ENCODE measurements at places on chromosomes 2 and 18.

DNA sequence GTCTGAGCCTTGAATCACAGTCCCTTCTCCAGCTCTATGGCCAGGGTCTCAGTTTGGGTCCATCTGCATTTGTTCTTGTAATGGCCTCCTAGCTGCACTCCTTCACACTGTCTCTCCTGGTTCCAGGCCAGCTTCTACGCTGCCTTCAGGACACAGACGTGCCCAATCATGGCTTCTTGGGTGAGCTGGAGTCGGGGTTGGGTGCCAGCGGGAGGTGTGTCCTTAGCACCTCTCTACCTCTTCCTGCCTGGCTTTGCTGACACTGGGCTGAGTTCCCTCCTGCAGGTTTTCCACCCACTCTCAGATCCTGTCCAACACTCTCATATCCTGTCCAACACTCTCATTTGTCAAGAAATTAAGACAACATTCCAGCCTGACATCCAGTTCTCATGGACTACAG, 9.6 kb downstream of the TRPM8 start:
- no peak for DNase-seq

- no peak for DNase-seq
These were observed 70.5 kb downstream of the CLHC1 start for GRCh38 chr2:55161295-55162210.

- DNase-seq: no peak
These were observed 154.4 kb upstream of the TWIST2 start for GRCh38 chr2:238693337-238694093.

GRCh38 chr2:21220930-21221329, 97.2 kb downstream of the TDRD15 start:
- no peak for DNase-seq

GRCh38 chr18:36809590-36810381, 19.0 kb downstream of the TPGS2 start:
- peak; percentile 84 for DNase-seq

- peak; percentile 73 for DNase-seq
These were observed 539 bp upstream of the MOB4 start for GRCh38 chr2:197515315-197515738.

GRCh38 chr2:15943378-15944280, 3.3 kb downstream of the MYCN start:
- DNase-seq: peak; percentile 71

DNA sequence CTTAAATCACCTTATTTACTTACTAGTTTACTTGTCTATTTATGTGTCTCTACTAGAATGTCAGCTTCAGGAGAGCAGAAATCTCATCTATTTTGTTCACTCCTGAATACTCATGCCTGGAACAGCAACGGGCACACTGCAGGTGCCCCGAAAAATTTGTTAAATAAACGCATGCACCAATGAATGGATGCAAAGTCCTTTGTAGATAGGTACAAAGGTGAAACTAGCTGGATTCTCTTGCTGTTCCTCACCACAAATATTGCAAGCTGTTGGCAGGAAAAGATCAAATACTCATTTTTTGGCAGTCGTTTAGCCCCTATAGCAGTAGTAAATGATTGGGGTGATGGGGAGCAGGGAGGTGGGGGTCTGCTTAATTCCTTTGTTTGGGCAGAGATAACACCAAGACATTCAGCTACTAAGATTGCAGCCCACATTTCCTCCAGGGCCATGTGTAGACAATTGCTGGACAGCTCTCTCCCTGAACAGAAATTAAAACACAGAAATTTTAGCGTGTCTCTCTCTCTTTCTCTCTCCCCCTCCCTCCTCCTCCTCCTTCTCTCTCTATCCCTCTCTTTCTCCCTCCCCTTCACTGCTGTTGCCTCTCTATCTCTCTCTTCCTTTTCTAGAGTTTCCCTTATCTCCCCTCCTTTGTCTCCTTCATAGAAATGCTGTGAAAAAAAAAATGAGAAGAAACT, 5.4 kb downstream of the MARCHF4 start:
- no peak for DNase-seq

- no peak for DNase-seq
These were observed 65.9 kb downstream of the BCL2 start for GRCh38 chr18:63253428-63254372.

DNA sequence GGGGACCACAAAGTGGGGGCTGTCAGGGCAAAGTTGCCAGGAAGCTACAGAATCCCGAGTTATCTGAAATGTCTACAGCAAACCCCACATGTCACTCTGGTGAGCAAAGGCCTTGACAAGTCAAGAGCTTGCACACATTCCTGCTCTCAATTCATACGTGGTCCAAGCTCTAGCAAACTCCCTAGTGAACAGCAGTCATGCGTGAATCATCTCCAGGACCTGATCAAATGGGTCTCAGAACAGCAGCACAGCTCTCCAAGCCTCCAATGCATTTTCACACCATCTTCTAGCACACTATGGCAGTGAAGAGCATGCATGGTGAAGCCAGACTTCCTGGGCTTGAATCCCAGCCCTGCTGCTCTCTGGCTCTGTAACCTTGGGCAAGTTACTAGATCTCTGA, 68.5 kb downstream of the MYO5B start:
- no peak for DNase-seq

DNA sequence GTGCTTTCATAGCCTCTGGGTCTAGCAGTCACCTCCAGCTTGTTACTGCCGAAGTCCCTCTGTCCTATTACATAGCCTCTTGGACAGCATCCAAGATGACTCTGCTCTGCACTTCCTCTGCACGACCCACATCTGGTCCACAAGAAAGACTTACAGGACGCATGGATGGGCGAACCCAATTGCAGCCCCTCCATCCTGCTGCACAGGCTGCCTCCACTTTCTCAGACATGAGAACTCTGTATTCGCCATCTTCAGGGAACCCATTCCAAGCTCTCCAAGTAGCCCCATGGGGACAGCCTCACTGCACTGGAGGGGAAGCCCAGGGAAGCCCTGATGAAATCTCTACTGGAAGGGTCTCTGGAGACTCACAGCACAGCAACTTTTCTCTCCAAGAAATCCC, 172.1 kb downstream of the GFPT1 start:
- DNase-seq: no peak

GRCh38 chr18:22167091-22167470, 2.3 kb upstream of the GATA6 start:
- no peak for DNase-seq

DNA sequence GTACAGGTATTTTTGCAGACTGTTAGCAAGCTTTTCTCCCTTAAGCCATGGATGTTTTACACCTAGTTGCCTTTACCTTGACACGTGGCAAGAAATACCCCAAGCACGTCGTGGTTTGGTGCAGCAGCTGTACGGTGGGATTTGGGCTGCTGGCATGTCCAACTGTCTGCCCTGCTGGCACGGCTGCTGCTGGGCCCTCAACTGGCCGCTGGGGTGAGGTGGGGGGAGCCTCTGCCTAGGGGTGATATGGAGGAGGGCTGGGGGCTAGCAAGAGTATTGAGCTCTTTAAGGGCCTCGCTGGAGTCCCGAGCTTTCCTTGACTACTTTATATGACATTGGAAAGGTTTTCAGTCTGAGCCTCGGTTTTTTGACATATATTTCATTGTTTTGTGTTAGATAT, 41.6 kb downstream of the LPIN1 start:
- no peak for DNase-seq

DNA sequence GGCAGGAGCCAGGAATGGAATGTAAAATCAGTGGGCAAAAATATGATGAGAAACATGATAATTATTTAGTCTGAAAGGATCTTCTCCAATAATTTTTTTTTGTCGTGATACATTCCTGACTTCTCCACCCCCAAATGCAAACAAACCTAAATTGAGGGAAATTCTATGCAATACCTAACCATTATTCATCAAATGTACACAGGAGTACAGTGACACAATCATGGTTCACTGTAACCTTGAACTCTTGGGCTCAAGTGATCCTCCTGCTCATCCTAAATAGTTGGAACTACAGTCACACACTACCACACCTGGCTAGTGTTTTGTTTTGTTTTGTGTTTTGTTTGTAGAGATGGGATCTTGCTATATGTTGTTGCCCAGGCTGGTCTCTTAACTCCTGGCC, 46.5 kb downstream of the RAB10 start:
- DNase-seq: no peak

GRCh38 chr2:63572001-63572400, 16.3 kb downstream of the WDPCP start:
- no peak for DNase-seq

DNA sequence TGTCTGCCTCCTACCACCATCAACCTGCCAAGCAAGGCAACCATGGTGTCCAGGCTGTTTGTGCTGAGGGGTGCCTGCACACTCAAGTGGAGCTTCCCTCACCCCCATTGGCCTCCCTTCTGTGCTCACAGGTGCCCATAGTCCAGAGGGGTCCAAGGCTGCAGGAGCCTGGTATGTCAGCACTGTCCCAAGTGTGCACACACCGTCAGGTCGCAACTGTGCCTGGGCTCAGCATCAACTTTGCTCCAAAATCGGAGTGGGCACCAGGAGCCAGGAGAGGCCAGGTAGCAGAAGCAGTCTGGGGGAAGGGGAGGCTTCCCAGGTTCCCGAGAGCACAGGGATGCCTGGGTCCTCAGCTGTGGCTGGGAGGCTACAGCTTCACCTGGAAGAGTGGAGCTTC, 1528.2 kb upstream of the SLC39A10 start:
- DNase-seq: no peak

DNA sequence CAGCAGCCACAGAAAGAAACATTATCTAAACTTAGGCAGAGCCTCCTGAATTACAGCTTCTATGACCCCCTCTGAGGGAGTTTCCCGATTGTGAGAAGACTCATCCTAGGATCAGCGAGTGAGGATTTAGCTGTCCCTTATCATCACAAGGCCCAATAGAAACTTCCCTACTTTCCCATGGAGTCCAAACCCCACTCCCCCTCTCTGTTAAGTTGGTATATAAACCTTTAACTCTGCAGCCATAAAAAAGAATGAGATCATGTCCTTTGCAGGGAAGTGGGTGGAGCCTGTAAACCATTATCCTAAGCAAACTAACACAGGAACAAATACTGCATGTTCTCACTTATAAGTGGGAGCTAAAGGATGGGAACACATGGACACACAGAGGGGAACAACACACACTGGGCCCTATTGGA, 78.8 kb downstream of the MYL12B start:
- DNase-seq: no peak

- no peak for DNase-seq
These were observed 191.3 kb downstream of the CMPK2 start for GRCh38 chr2:6674381-6674780.

- DNase-seq: no peak
These were observed 334.5 kb upstream of the CDH2 start for GRCh38 chr18:28511413-28511821.

GRCh38 chr2:66925128-66925527, 472.0 kb upstream of the ETAA1 start:
- no peak for DNase-seq

DNA sequence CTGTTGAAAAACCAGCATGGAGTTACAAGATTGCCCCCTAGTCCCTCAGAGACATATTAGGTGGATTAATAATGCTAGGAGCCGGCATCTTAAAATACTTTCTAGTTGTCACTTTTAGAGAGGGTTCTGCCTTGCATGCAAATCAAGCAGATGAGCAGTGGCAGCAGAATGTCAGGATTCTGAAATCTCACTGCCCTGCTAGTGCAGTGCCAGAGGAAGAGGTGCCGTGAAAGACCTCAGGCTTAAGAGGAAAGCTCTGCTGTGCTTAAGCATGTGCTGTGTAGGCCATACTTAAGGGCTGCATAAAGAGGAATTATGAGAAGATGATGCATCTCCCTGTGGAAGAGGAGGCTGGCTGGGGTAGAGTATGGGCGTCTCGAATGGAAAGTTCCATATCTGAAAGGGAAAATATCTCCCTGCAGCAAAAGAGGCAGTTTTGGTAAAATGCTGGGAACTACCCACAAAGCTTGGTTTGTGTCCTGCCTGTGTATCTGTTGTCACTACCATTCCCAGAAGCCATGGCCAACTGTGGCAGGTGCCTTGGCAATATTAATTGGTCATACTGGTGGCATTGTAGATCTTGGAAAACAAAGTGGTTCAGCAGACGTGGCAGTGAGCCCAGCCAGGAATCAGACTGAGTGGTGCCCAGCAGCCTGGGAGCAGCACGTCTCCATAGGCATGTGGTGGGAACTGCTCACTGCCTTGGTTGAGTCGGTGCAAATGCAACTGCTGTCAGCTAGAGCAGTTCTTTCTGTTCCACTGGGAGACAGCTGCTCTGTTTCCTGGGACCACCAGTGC, 131.9 kb downstream of the EVA1A start:
- no peak for DNase-seq

DNA sequence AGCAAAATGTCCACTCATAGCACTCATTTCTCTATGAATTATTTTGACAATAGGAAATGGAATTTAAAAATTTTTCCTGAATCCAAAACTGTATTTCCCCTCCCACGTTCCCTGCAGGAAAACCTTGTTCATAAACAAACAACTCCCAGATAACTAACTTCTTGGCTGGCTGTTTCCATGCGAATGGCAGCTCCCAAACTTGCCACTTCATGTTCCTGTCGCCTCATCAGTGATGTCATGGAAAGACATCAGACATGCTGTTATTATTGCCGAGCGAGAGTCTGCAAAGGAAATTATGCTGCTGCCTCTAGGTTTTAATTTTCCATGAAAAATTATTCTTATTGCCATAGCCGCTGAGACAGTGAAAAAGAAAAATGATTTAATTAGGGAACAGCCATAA, 117.0 kb upstream of the RIOK3 start:
- no peak for DNase-seq

DNA sequence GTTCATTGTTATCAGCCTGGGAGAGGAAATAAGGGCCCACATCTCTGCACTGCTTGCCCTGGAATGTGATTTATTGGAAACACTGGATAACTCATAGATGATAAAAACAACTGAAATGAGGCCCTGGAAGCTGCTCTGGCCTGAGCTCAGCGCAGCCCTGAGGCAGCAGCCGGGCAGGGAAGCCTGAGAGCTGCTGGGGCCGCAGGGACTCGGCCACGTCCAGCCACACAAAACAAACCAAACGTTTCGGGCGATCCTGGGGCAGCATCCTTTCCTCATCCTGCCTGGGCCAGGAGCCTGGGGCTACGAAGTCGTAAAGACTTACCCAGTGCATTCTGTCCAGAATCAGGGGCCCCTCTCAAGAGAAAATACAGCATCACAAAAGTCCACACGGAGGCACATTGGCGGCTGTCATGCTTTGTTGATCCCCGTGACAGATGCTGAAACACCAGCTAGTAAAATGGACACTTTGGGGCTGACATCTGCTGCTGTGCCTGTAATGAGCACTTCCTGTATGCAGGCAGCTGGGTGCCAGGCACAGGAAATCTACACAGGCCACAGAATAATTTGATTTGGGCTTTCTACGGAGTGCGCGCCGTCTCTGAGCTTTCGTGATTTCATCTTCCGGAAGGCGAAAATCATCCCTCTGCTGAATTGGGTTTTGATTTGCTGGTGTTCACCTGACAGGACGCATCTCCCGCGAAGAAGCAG, 250.6 kb downstream of the EIPR1 start:
- DNase-seq: no peak
